ENCODE measurements at places on chromosomes 2 and 18.

GRCh38 chr2:120952318-120952717 is 216.7 kb downstream of the GLI2 start:
- peak; percentile 68 for DNase-seq

DNA sequence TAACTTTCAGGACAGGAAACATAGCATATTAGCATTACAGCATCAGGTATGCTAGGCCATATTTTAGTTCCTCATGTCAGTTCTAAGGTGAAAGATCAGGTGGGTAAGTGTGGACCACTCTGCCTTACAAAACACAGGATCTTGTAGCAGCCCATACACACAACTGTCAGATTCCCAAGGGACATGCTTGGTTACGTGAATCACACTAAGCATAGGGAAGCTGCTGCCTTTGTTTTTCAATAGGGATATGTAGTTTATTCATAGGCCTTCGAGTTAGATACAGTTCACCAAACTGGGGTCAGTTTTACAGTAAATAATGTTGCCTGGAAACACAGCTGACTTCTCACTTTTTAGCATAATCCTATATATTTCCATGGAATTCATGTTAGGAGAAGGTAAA is 116.1 kb upstream of the OTX1 start:
- no peak for DNase-seq

DNA sequence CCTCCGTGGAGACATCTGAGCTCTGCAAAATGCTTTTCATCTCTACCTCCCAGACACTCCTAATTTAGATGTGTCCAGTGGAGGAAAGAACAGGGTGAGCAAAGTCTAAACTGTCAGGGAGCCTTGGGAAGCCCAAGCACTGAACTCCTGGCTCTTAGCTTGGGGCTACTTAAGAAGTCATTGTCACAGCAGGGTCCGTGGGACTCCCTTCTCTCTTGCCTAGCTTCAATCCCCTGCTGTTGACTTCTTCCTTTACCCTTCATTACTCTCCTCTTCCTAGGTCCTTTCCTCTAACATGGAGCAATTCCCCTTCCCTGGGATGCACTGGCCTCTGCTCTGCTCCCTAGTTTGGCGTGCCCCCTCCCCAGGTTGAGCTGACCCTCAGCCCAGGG is 3.4 kb downstream of the OSR1 start:
- DNase-seq: no peak

- no peak for DNase-seq
Measured at GRCh38 chr2:35591886-35592285, 763.7 kb upstream of the CRIM1 start.

DNA sequence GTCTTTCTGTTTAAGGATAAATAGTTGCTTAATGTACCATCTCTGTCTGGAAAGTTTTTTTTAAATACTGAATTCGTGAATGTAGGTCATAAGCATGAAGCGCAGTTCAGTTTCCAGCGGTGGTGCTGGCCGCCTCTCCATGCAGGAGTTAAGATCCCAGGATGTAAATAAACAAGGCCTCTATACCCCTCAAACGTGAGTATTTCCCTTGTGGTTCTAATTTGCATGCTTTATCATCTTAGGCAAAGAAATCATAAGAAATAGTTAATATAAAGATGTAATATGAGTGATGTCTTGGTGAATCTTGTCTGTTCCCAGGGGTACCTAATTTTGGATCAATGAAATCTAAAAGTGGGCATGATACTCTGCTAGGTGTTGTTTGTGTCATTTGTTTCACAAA is 1.5 kb downstream of the NDC80 start:
- DNase-seq: no peak

DNA sequence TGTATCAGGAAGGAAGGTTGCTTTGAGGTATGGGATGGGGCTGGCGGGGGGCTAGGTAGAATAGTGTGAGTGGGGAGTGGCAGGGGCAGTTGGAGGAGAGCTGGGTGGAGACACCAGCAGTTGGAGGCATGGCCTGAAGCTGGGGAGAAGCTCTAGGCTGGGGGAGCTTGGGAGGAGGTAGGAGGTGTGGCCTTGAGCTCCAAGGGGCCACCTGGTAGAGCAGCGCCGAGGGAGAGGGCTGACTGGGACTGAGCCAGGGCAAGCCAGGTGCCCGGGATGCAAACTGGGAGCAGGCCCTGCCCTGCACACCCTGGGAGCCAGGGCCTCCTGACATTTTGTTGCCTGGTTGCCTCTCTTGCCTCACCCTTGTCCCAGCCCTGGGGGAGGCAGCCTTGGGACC is 33.1 kb upstream of the PDIA6 start:
- no peak for DNase-seq

DNA sequence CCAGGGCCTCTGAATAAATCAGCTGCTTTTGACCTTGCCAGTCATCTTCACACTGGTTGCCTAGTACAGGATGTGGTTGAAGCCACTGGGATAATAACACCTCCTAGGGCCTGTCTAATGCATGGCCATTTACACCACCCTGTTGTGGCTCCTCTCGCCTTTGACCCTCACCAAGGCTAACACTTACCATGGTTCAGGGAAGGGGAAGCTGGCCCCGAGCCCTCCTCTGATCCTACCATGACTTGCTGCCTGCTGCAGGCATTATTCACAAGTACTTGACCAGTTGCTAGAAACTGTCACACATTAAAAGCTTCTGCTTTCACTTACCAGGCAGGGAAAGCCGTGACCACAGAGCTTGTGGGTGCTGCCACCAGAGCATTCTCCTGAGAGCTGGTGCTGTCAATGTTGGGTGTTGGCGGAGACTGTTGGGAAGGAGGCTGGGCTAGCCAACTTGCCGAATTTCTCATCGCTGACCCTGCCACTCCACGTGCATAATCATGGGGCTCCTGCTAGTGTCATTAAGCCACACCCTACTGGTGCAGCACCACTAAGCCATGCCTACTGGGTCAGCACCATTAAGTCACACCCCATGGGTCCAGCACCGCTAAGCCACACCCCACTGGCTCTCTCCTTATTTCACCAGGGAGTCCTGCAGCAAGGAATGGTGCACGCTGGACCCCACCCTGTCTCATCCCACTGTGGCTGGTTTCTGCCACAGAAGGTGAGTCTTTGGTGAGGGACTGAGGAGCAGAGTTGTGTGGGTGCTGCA is 47.0 kb upstream of the TTC39C start:
- DNase-seq: peak; percentile 26

DNA sequence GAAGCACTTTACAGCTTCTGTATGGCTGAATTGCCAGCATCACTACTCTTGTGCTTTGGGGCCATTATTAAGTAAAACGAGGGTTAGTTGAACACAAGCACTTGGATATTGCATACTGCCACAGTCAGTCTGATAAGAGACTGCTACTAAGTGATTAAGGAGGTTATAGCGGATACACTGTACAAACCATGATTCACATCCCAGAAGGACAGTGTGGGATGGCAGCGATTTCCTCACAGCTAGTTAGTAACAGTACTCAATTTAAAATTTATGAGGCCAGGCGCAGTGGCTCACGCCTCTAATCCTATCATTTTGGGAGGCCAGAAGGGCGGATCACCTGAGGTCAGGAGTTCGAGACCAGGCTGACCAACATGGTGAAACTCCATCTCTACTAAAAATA is 2.6 kb upstream of the BMPR2 start:
- DNase-seq: peak; percentile 34

GRCh38 chr2:62884514-62884913 is 166.1 kb upstream of the OTX1 start:
- DNase-seq: no peak

GRCh38 chr2:82795446-82795845 is 1663.6 kb downstream of the SUCLG1 start:
- DNase-seq: no peak

- no peak for DNase-seq
Measured at GRCh38 chr18:50073319-50073718, 121.6 kb downstream of the MYO5B start.

GRCh38 chr2:111903930-111904439 is 5.6 kb downstream of the MERTK start:
- DNase-seq: no peak
